ENCODE measurements at places on chromosomes 6 and 20.
A peak's percentile ranks its signal among the peaks of the same experiment; 100 is the strongest.

- no peaks in the 10 kb centered on the region for H3K27me3 ChIP-seq
- H3K4me3 ChIP-seq: no peak overlapping the region
- H3K36me3 ChIP-seq: no peaks in the 10 kb centered on the region
- H3K4me1 ChIP-seq: no peaks in the 10 kb centered on the region
- H3K27ac ChIP-seq: no peak overlapping the region
- no peak for DNase-seq
Observed at GRCh38 chr6:63872233-63872632, 236.6 kb downstream of the PHF3 start.

- no peaks in the 10 kb centered on the region for H3K27me3 ChIP-seq
- H3K4me3 ChIP-seq: no peak overlapping the region
- peak overlapping the region; percentile 2 for H3K27ac ChIP-seq
- H3K4me1 ChIP-seq: peaks cover 13% of the 10 kb centered on the region
- DNase-seq: no peak
- peaks cover 54% of the 10 kb centered on the region for H3K36me3 ChIP-seq
Observed at GRCh38 chr6:35358086-35358485, 15.7 kb downstream of the PPARD start.

DNA sequence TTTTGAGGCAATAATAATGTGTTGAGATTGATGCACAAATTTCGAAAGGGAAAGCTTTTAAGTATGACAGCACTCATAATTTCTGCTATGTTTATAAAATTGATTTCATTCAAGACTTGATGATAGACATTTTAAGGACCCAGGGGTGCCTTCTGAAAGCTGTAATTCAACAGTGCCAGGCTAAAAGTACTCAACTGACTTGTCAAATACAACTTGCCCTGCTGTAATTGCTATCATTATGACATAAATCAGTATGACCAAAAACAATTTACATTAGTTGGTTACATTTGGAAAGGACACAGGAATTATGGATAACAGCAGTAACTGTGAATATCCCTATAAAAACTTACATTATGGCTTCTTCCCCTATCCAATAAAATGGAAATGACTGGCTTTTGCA, 178.9 kb downstream of the MMUT start:
- no peaks in the 10 kb centered on the region for H3K36me3 ChIP-seq
- H3K27me3 ChIP-seq: no peaks in the 10 kb centered on the region
- H3K4me3 ChIP-seq: no peak overlapping the region
- H3K27ac ChIP-seq: no peak overlapping the region
- DNase-seq: no peak

DNA sequence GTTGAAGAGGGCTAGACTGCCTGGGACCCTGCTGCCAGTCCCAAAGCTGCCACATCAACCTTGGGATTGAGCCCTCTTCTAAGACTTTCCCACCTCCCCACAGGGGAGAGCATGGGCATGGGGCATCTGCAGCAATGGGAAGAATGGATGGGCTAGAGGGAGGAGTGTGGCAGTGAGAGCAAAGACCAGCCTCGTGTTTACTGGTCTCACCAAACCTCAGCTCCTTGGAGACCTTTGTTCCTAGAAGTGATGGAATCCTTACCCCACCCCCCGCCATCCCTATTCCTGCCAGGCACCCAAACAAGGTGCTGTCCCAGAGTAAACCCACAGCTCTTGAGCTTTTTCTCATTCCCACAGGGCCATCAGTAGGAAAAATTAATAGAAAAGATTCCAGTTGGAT, 20.0 kb upstream of the ARMC12 start:
- no peak for DNase-seq
- H3K27me3 ChIP-seq: no peaks in the 10 kb centered on the region

DNA sequence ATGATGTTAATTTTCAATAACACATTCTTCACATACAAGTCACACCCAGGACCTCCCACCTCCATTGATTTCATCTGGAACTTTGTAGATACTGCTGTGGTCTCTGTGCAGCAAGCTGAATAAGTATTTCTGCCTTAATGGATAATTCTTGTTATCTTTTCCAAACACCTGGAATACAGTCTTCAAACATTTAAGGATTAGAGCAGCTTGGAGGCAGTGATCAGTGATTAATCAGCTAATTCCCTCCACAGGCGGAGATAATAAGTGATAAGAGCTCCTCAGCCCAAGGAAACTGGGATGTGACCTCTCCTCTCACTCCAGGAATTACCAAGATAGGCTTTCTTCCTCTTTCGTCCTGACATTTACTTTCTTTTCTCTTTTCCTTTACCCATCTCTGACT, 110.7 kb downstream of the FIG4 start:
- no peak overlapping the region for H3K27ac ChIP-seq
- no peaks in the 10 kb centered on the region for H3K36me3 ChIP-seq
- no peak for DNase-seq
- H3K4me1 ChIP-seq: peaks cover 13% of the 10 kb centered on the region
- no peak overlapping the region for H3K4me3 ChIP-seq

DNA sequence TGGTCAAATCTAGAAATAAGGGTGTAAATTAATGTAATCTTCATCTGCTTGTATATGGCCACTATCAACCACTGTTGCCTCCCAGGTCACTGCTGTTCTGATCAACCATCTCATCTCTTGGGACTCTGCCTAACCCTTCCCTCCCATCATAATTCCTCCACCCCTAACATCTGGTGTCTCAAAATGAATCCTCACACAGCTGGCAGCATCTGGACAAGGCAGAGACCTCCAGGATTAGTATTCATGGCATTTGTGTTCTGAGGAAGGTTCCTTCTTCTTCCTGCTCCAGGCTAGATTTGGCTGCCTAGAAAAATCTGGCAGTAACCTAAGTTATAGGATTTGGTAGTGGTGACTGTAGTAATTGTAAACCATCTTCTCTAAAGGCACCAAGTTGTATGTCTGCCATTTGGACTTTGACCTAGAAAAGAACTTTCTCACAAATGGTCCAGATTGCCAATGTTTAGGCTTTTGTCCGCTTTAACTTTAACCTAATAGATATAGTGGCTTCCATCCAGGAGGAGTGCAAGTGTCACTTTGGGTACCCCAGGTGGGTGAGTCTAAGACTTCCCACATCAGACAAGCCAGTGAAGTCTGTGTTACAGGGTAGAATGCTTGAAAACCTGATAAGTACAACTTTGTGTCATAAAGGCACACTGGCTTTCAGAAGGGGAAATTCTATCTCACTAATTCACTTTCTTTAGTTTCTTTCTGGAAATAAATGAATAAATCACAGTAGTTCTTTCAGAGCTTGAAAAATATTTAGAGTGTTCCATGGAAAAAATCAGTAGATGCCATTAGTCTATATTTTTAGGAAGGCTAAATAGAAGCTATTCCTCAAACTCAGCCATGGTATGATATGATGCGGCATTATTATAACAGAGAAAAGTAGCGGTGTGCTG, 3.0 kb upstream of the PHACTR2 start:
- no peak overlapping the region for H3K27ac ChIP-seq
- peaks cover 33% of the 10 kb centered on the region for H3K27me3 ChIP-seq
- H3K4me3 ChIP-seq: no peak overlapping the region
- no peaks in the 10 kb centered on the region for H3K36me3 ChIP-seq
- no peak for DNase-seq

- no peak for DNase-seq
- no peak overlapping the region for H3K4me3 ChIP-seq
- H3K27ac ChIP-seq: no peak overlapping the region
- H3K27me3 ChIP-seq: no peaks in the 10 kb centered on the region
- no peaks in the 10 kb centered on the region for H3K4me1 ChIP-seq
- no peaks in the 10 kb centered on the region for H3K36me3 ChIP-seq
Observed at GRCh38 chr6:168686831-168687730, 246.1 kb downstream of the SMOC2 start.

- H3K4me3 ChIP-seq: peak within 1 kb of the TSS; percentile 88
- H3K27ac ChIP-seq: peak within 1 kb of the TSS; percentile 99
- peaks cover 22% of the 10 kb centered on the region for H3K4me1 ChIP-seq
- H3K27me3 ChIP-seq: peaks cover 5% of the 10 kb centered on the region
- DNase-seq: peak; percentile 90
Observed at GRCh38 chr20:43457640-43458421, at the start of gene SRSF6. TSS of gene SRSF6 (plus strand) at chr20:43457896. CDS start at chr20:43458034, 138 bp downstream.

DNA sequence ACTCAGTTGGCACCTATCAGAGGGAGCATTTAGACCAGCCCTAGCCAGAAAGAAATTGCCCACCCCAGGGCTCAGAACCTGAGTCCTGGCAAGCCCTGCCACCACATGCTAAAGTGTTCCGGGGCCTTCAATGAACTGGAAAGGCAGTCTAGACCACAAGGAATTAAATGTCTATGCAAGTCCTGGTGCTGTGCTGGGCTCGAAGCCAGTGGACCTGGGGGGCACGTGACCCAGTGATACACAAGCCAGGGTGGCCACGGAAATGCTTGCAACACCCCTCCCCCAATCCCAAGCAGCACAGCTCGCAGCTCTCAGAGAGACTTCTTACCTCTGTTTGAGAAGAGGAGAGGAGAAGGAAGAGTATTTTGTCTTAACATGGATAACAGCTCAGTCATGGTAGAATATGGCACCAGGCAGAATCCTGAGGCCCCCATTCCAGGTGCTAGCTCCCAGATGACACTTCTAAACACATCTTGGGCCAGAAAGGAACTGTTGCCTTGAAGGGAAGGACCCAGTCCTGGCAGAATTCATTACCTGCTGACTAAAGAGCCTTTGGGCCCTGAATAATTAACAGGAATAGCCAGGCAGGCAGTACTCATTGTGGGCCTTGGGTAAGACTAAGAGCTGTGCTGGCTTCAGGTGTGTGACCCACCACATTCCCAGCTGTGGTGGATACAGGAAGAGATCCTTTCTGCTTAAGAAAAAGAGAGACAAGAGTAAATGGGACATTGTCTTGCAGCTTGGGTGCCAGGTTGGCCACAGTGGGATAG, 111.3 kb downstream of the BTBD9 start:
- DNase-seq: no peak
- H3K27ac ChIP-seq: no peak overlapping the region
- no peak overlapping the region for H3K4me3 ChIP-seq
- H3K4me1 ChIP-seq: peaks cover 9% of the 10 kb centered on the region

- no peaks in the 10 kb centered on the region for H3K4me1 ChIP-seq
- H3K36me3 ChIP-seq: no peaks in the 10 kb centered on the region
- H3K27ac ChIP-seq: no peak overlapping the region
- no peak for DNase-seq
- no peak overlapping the region for H3K4me3 ChIP-seq
Observed at GRCh38 chr20:1885940-1886693, 9.1 kb upstream of the SIRPA start.

- H3K36me3 ChIP-seq: no peaks in the 10 kb centered on the region
- H3K4me1 ChIP-seq: no peaks in the 10 kb centered on the region
- H3K4me3 ChIP-seq: no peak overlapping the region
- H3K27ac ChIP-seq: no peak overlapping the region
- DNase-seq: no peak
Observed at GRCh38 chr6:169904051-169904922, 152.9 kb downstream of the ERMARD start.

DNA sequence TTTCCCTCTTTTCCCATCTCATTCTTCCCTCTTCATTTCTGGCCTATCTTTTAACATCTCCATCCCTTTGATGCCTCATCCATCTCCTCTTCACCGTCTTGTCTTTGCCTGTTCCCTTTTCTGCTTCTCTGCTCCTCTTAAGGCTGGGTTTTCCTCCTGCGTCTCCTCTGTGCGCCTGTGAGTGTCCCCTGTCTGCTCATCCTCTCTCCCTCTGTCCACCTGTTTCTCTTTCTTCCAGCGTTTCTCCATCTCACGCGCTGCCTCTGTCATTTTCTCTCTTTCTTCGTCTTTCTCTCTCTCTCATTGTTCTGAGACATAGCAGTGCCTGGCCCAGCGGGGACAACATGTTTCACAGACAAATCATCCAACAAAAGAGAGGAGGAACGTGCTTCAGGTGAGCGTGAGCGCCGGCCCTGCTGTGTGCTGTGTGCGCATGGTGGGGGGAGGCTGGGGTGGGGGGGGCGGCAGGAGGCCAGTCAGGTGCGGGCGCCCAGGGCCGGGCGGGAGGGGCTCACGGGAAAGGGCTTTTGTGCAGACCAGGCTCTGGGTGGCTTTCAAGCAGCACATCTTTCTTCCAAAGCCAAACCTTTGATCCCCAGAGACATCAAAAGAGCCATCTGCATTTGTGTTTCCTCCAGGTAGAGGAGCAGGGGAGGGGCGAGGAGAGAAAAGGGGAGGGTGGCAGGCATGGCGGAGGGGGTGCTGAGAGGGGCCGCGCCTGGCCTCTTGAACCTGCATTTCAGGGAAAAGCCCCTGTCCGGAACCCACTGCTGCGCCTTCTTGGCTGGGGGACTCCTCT, 121.3 kb downstream of the VEGFA start:
- H3K27me3 ChIP-seq: peaks cover 28% of the 10 kb centered on the region
- no peaks in the 10 kb centered on the region for H3K4me1 ChIP-seq
- no peak overlapping the region for H3K27ac ChIP-seq
- H3K36me3 ChIP-seq: no peaks in the 10 kb centered on the region

DNA sequence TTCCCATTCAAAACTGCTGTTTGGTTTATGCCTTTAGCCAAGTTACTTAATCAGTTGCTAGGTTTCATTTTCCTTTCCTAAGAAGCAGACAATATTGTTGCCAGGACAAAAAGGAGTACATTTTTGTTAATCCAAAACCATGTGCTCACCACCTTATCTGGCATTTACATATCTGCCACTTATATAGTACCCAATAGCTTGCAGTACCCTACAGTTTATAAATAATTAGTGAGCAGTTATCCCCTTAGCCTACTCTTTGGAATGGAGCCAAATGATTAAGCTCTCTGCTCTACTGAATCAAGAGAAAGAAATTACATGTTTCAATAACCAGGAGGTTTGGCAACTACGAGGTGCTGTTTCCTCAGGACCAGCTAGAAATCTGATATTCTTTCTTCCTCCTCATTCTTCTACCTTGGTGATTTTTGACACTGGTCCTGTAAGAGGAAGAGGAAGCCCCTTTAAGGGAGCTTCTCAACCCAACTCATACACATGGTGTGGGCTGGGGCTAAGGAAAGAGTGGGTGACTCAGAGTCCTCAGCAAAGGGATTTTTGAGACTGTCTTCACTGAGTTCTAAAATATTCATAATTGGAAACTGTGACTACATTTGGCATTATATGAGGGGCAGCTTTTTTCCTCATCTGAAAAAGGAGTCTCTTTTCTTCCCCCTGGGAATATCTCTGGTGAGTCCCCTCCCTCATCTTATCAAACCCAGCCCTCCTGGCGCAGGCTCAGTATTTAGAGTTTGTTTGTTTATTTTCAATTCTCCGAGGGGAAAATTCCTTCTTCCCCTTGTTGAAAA, 1.5 kb downstream of the ZNFX1 start:
- H3K4me1 ChIP-seq: peaks cover 42% of the 10 kb centered on the region
- no peak for DNase-seq
- peaks cover 83% of the 10 kb centered on the region for H3K36me3 ChIP-seq
- peak overlapping the region; percentile 99 for H3K4me3 ChIP-seq
- no peaks in the 10 kb centered on the region for H3K27me3 ChIP-seq
- peak overlapping the region; percentile 99 for H3K27ac ChIP-seq
